ENCODE measurements at places on chromosomes 7 and 10.

- no peak for DNase-seq
Measured at GRCh38 chr10:101131962-101132635, 999 bp downstream of the TLX1 start.

DNA sequence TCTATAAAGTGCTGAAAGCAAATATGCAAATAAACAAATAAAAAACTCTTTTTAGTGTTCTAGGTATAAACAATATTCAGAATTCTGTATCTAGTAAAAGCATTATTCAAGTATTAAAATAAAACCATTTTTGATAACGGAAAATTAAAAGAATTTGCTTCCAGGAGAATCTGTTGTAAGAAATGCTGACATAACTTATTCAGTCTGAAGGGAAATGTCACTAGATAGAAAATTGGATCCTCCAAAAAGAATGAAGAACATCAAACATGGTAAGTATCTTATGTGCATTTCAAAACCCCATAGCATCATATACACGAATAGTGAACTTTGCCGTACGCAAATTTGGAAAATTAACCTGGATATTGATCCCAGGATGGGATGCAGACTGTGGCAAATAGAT lies 506.7 kb downstream of the GLRX3 start:
- no peak for DNase-seq

DNA sequence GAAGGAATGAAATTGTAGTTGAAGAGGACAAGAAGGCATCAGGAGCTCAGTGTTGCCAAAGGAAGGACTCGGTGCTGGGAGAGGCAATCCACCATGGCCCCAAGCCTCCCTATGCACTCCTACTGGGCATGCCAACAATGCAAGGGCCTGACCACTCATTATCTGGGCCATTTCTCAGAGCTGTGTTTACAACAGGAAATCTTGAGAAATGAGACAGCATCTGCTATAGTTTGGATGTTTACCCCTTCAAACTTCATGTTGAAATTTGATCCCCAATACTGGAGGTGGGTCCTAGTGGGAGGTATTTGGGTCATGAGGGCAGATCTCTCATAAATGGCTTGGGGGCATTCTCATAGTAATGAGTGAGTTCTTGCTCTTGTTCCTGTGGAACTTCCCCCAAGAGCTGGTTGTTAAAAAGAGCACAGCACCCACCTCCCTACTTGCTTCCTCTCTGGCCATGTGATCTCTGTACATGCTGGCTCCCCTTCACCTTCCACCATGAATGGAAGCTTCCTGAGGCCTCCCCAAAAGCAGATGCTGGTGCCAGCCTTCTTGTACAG lies 50.8 kb upstream of the AOAH start:
- DNase-seq: peak; percentile 46

DNA sequence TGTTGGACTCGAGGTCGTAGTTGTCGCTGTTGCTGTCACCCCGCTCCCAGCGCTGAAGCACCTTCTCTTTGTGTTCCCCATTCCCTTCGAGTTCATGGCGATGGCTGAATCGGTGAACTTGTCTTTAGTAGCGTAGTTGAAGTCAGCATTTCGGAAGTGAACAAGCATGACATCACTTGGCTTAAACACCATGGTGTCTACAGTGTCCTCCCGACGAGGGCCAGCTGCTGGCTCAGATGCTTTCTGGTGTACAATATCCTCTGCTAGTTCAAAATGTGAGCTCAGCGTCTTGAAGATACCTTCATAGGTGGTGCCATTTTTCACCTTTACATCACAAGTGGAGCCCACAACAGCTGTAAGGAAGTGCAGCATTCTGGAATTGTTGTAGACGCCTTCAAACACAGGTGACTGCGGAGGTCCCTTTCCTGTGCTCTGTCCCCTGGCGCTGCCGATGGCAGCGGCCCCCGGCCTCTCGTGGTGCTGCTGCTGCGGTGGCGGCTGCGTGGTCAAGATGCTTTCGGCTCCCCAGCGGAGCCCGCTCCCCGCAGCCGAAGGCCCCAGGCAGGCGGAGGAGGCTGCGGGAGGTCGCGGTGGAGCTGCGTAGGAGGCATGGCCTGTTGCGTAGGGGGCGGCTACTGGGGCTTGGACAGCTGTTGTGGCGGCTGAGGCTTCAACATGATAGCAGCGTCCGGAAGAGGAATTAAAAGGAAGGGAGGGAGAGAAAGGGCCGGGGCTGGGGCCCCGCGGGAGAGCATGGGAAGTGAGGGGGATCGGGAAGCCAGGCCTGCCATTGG lies 59.3 kb downstream of the ANKMY2 start:
- no peak for DNase-seq

GRCh38 chr7:17168416-17168815 lies 130.0 kb upstream of the AHR start:
- no peak for DNase-seq

GRCh38 chr7:135971366-135971725 lies 5.8 kb downstream of the MTPN start:
- peak; percentile 58 for DNase-seq

GRCh38 chr10:95445223-95445836 lies 115.8 kb downstream of the SORBS1 start:
- DNase-seq: no peak

DNA sequence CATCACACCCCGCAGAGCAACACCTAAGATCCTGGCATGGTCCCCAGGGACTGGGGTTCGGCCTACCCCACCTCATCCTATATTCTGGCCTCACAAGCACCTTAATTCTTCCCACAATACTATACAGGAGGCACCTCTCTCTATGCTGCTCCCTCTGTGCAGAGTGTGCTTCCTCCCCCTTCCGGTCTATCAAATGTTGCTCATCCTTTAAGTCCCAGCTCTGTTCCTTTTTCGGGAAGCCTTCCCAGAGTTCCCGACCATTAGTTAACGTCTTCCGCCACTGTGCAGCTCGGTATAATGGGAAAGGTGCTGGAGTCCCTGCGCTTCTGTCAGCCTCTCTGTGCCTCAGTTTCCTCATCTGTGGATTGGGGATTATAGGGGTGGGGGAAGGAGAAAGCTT lies 21.8 kb downstream of the PALD1 start:
- DNase-seq: no peak

- DNase-seq: peak; percentile 89
Measured at GRCh38 chr7:116211006-116211912, 920 bp downstream of the TES start.

- peak; percentile 89 for DNase-seq
Measured at GRCh38 chr7:143222782-143223181, 945 bp downstream of the TAS2R40 start.

DNA sequence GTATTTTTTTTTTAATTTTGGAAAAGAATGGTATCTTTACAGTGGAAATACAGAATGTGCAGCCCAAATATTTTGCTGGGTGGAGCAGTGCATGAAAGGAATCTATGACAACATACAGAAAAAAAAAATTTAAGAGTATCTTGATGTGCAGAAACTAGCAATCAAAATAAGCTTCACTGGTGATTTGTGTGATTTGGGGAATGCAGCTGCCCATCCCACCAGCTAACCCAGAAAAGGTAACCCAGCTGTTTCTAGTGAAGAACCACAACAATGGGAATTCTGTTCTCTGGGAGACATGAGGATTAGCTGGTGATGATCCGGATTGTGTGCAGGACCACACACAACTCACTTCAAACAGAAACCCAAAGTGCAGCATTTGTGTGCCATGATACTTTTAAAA lies 375.5 kb downstream of the SEMA3D start:
- no peak for DNase-seq

DNA sequence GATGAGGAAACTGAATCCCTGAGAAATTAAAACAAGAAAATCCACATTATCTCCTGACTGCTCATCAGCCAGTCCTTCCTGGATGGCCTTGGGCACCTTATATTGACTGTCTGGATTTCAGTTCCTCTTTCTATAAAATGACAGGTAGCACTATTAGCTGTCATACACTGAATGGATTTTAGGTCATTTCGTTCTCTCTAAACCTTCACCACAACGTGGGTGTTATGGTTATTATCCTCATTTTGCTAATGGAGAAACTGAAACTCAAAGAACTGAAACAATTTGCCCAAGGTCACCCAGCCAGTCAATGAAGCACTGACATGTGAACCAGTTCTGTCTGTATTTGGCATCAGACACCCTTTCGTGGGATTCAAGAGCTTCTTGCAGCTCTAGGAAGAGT lies 193.8 kb downstream of the CYP26A1 start:
- no peak for DNase-seq

- DNase-seq: no peak
Measured at GRCh38 chr7:43843296-43843695, 26.0 kb downstream of the MRPS24 start.

DNA sequence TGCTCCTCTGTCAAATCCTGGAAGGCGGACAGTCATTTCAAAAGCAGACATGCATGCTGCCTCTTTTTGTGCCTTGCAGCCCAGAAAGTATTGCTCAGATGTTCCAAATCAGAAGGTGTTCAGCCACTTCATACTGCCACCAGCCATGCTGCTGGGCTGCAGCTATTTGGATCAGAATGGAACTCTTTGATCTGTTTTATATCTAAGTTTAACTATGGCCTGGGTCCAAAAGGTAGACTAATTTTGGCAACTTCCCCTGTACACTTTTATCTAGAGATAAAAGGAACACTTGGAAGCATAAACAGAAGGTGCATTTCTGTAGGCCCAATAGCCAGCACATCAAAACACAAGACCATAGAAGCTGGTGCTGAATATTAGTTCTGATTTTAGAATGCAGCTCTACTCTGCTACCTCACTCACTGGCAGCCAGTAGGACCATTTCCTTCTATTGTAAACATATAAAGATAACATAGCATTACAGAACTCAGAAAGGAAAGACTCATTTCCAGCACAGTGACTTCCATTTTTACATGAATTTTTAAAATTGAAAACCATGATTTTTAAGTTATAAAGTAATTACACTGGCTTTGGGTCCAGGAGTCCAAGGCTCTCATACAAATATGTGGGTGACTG lies 143.1 kb upstream of the CAV2 start:
- no peak for DNase-seq

DNA sequence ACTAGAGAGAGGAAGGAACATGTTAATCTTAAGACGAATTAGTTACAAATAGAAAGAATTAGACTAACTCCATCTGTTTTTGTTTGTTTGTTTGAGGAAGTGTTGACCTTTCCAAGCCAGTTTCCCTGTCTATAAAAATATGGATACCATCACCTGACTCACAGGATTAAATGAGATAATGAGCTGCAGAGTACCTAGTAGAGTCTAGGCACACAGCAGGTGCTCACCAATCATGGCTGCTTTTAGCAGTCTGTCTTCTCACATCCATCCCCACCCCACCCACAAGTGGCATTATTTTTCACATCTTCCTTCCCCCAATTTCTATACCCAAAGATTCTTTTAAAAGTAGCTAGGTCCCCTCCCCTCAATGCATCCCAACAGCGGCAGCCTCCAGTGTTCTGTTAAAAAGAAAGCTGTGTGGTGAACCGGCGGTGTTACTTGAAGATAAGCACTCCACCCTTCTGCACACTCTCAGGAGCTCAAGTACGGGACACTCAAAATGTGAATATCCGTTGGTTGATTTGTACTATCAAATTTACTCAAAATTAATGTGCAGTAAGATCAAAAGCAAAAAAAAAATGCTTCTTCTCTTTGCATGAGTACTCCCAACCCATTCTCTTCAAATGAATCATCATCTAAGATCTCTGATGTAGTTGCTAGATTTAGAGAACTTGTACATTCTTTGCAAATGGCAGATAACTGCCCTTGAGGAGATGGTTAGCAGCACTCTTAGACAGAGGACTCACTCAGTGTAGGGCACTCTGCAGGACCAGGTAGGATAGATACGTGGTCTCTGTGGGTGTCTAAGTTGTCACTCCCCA lies 145.4 kb upstream of the ASAH2 start:
- no peak for DNase-seq

DNA sequence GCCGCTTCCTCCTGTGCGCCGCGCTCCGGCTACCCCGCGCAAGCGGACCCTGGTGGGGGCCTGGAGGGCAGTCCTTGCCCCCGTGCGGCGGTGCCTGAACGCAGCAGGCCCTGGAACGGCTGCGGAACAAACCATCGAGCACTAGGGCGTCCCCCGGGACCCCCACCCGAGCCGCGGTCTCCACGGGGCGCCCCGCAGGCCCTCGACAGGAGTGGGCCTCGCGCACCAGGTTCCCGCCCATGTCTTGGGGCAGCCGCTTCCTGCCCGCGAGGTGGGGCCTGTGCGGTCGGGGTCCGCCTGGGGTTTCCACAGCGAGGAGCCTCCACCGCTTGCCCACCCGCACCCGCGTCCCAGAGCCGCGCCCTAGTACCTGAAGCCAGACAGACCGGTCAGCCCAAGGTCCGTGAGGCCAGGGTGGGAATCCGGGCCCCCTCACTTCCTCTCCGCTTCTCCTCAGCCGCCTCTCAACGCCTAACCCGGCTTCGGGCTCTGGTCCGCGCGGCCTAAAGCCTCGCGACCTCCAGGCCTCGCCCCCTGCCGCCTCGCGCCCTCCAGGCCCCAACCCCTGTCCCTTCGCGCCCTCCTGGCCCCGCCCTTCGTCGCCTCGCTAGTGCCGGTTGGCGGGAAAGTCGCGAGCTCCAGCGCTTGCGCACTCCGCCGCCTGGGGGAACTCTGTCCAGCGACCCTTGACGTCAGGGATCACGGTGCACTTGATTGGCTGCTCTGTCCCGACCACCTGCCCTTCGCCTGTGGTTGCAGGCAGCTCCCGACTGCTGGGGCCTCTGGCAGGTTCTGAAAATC lies 7.0 kb upstream of the GBX1 start:
- no peak for DNase-seq

DNA sequence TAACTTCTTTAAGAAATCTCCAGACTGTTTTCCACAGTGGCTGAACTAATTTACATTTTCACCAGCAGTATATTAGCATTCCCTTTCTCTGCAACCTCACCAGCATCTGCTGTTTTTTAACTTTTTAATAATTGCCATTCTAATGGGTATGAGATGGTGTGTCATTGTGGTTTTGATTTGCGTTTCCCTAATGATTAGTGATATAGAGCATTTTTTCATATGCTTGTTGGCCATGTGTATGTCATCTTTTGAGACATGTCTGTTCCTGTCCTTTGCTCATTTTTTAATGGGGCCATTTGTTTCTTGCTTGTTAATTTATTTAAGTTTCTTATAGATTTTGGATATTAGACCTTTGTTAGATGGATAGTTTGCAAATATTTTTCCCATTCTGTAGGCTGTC lies 68.8 kb downstream of the SLC39A12 start:
- no peak for DNase-seq

DNA sequence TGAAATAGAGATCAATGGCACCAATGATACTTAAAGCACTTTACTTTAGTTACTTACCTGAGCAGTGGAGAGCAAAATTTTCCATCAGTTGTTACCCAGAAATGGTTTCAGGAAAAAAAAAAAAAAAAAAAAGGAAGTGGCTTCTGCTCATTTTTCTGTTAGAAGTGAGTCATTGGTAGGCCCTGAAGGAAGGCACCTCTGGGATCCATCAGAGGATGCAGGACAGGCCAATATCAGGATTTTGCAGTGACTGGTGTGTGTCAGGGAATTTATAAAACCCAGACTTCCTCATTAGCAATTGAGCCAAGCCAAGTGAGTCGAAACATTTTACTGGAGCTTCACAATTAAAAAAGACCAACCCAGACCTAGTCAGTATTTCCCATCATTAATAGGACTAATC lies 2.3 kb upstream of the SMIM30 start:
- peak; percentile 69 for DNase-seq
